Fibroblast of skin of scalp (primary cell): ENCODE measurements at places on chromosomes 11 and 22.

- no peak for DNase-seq
Measured at GRCh38 chr22:36769541-36770512, 6.1 kb downstream of the IFT27 start.

DNA sequence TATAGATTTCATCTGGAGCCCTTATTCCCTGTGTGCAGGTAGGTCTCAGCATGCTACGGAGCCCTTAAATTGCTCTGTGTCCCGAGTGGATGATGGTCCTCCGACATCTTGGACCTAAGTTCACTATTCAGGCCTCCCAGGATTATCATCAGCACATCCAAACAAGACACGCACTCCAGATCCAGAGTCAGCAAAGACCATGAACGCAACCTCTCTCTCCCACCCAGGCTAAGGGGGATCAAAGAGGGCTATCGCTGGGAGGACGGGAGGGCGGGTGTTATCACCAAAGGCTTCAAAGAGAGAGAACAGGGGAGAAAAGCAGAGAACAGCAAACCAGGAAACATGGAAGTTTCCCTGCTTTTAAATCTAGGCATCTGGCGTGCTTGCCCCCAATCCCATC lies 659.4 kb downstream of the TBC1D22A start:
- DNase-seq: no peak

DNA sequence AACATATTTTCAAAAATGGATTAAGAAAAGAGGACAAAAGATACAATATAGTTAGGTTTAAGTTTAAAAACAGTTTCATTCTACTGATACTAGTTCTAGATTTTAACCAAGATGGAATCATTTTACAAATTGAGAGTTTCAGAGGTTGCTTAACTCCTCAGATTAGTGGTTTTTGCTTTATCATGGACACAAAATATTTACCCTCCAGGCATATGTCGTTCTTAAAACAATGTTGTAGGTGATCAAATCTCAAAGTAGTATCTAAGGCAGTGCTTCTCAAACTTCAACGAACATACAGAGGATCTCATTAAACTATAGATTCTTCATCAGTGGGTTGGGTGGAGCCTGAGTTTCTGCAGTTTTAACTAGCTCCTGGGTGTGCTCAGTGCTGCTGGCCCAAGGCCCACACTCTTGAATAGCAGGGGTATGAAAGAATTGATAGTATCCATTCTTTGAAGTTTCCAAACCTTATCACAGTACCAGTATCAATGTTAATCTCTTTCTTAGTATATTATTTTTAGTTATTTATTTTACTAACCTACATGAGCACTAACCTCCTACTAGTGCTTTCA lies 48.0 kb downstream of the YAP1 start:
- DNase-seq: no peak

GRCh38 chr11:84234011-84234410 lies 947.8 kb upstream of the CCDC90B start:
- DNase-seq: no peak

DNA sequence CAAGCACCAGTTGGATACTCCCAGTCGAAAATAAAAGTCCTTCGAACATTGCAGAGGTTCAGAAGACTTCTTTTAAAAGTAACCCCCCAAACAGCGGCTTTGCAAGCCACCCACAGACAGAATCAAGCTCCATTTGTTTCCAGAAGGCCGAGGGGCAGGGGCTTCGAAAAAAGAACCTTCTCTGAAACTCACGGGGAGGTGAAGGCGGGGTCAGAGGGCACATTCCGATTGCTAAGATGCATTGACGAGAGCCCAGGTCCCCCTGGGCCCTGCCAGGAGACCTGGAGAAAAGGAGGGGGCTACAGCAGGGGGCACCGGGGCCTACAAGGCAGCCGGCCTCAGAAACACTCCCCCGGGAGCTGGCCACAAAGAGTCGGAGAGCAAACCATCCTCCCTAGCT lies 306.8 kb downstream of the MN1 start:
- no peak for DNase-seq

DNA sequence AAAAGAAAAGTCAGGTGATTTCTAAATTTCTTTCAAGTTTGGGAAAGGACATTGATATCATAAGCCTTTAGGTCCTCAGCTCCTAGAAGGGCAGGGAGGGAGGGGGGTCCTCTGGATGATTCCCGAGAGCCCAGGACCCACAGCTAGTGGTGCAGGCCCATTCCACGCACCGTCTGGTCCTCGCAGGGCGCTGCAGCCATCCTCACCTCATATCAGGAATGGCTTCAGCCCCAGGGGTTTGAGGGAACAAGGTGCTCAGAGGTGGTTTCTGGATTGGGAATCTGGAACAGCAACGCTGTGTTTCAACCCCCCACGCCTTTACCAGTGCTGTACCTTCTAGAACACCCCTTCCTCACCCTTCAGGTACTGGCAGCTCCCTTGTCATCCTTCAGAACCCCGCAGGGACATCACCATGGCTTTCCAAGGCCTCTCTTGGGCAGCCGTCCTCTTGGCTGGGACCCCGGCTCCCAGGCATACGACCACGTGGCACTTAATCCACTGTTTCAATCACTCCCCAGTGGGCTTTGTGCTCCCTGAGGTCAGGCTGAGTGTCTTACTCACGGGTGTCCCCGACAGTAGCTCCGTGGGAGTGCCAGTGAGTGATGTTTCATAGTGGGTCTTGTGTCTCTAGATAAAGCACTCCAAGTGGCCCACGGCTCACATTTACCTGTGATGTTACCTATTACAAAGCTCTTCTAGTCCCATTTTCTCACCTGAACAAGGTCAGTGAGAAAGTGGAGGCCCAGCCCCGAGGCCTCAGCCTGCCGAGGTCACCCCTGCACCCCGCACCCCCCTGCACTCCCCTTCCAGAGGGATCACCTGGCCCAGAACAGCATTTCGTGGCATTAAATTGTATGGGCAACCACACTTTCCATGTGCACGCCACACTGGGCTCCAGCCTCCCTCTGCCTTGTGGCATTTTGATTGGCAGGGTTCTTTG lies 93.9 kb downstream of the MORC2 start:
- no peak for DNase-seq

DNA sequence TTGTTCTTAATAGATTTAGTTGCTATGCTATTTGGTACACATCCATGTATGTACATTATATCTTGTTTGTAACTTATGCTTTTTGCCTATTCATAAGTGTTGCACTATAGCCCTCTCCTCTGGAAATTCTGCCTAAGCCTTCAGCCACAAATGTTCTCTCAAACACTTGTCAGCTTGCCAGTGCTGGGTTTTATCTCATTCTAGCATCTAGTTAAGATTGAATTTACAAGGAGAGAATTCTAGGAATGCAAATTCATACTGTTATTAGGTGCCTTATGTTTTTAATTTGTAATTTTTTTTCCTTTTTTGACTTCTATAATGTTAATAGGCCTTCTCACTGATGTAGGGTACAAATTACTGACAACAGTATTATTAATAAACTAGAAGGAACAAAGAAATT lies 14.6 kb upstream of the CTSC start:
- DNase-seq: peak; percentile 67

- peak; percentile 60 for DNase-seq
Measured at GRCh38 chr22:39135092-39135896, 17.2 kb downstream of the CBX7 start.

DNA sequence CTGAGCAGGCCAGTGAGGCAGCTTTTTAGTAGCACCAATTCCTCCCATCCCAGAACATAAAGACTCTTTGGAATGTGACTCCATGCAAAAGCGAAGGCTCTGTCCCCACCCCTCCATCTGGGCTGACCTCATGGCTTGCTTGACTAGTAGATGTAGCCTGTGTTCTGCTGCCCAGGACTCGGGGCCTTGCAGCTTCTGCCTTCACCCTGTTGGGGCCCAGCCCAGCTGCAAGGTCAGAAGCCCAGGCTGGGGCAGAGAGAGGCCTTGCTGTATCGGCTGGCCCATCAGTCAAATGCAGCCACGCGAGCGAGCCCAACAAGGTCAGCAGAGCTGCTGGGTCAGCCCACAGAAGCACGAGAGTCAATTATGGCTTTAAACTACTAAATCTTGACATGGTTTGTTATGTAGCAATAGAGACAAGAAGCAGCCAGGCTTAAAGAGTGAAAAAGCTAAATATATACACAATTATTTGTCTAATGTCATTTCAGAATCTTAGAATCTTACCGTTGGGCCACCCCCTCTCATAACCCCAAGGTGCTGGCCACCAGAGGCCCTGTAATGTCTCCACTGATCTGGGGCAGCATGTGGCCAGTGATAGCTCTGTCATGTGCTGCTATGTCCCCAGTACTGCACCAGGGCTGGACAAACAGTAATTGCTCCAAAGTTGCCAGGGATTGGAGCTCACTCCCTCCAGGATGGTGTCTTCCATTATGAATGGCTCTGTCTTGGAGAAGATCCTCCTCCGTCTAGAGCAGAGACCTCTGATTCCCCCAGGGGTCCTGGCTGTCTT lies 10.4 kb upstream of the WNT11 start:
- no peak for DNase-seq

DNA sequence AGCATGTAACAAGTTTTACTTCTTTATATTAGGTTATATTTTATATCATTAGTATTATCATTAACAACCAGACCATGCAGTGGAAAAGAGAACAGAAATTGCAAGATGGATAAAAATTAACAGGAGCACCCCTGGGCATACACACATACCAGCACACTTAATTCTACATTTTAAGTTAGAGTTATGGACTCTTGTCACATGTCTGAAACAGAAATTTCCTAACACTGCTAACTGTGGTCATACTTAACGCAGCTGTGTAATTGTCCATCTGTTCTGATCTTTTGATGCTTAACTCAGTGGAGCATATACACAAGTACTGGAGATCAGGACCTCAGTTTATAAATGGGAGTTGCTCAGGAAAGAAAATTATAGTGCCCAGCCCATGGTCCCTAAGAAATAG lies 358 bp downstream of the OR52H1 start:
- no peak for DNase-seq

GRCh38 chr11:61771985-61772455 lies 19.6 kb downstream of the MYRF start:
- no peak for DNase-seq

DNA sequence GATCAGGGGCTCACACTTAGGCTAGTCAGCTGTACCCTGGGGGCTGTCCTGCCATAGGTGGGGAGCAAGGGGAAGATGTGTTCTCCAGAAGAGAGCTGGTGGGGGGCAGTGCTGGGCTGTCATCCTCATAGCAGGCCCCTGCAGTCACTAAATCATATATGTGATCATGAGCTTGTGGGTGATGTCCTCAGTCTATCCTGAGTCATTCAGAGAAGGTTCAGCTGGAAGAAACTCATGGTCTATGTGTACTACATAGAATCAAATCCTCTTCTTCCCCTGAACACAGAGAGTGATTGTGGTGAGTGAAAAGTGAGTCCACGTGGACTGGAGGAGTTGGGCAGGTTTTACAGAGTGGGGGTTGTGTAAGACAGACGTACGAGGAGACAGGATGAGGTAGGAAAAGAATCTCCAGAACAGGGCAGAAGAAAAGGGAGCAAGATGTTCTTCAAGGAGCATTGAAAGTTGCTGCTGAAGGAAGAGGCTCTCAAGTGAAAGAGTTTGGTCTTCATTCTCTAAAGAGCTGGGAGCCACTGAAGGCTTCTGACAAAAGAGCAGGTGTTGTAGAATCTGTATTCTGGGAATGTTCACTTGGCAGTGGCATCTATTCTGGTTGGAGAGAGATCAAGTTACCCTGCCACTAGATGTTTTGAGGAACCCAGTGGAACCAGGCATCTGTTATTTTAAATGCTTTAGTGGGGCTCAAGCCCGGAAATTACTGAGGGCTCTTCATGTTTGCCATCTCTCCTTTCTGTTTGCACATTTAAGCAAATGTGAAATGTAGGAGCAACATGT lies 68.9 kb downstream of the C22orf31 start:
- DNase-seq: no peak

DNA sequence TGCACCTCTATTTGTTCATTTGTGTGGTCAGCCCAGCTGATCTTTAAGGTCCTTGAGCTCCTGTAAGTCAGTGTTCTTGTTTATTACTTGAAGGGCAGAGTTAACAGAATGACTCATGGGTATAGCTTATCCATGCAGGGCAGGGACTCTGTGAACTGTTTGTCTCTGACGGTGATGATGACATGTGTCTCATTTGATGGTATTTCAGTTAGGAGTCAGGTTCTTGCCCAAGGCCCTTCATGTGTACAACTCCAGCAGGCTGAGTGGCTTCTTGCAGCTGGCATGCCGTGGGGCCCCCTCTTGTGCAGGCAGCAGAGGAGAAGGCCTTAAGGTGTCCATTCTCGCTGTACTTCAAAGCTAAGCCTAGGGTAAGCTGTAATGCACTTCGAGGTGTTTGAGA lies 165.1 kb downstream of the DBX1 start:
- peak; percentile 61 for DNase-seq

- DNase-seq: no peak
Measured at GRCh38 chr11:116740741-116741140, 32.0 kb downstream of the BUD13 start.

DNA sequence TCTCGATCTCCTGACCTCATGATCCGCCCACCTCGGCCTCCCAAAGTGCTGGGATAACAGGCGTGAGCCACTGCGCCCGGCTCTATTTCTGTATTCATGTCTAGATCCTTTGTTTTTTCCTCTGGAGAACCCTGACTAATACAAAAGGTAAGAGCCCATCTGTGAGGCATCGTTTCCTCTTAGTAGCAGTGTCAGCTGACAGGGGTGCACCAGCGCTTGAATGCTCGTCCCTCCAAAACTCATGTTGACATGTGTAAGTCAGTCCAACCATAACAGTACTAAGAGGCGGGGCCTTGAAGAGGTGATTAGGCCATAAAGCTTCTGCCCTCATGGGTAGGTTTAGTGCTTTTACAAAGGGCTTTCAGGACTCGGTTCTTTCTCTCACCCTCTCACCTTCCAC lies 470.1 kb upstream of the B3GAT1 start:
- DNase-seq: no peak

GRCh38 chr11:115238086-115238485 lies 266.1 kb downstream of the CADM1 start:
- DNase-seq: no peak

- DNase-seq: no peak
Measured at GRCh38 chr11:13376838-13377237, 86.2 kb downstream of the BTBD10 start.

- peak; percentile 5 for DNase-seq
Measured at GRCh38 chr11:31445621-31446020, 63.8 kb downstream of the IMMP1L start.

DNA sequence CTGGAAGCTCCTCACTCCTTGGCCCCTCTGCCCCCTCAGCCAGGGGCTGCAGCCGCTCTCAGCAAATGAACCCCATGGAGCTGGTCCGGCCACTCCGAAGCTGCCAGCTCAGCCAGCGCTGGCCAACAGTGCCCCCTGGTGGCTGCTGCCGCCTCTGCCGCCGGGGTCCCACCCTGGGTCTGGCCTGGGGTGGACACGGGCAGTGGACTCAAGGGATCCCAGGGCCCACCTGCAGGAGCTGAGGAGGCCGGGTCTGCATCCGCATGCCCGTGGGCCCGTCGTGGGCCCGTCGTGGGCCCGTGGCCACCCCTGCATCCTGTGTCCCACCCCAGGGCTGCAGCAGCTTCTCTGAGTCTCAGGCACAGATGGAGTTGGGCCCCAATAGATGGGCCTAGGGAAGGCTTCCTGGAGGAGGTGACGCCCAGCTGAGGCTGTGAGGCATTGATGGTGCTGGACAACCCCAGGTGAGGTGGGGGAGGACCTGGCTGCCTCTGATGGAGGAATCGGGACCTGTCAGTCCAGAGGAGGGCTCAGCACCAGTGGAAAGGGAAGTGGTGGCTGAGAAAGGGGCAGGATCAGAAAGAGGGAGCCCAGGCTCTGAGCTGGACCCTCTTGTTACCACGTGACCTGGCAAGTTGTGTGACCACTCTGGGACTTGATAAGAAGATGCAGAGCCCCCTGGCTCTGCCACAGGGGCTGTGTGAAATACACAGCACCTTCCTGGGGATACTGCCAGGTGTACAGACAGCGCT lies 522.3 kb downstream of the BRD1 start:
- peak; percentile 38 for DNase-seq

GRCh38 chr11:86748296-86748695 lies 52.0 kb upstream of the PRSS23 start:
- peak; percentile 99 for DNase-seq

GRCh38 chr11:43579919-43580276 lies 100.6 kb upstream of the HSD17B12 start:
- DNase-seq: no peak
